ENCODE measurements at places on chromosomes 5 and 9.

DNA sequence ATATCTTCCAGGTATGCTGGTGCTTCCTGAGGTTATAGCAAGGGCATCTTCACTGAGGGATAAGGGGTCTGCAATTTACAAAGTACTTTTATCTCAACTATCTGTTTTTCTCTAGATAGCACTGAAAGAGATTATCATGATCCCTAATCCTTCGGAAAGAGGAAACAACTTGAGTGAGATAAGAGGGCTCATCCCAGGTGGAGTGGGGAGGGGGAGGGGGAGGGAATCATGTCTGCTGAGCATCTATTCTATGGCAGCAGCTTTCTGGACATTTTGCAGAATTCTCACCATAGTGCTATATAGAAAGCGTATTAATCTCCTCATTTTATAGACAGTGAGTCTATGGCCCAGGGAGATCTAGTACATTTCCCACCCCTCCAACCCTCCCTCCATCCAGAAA is 5.9 kb downstream of the TNFSF15 start:
- DNase-seq = no peak

GRCh38 chr5:1108865-1109174 is 3.0 kb downstream of the SLC12A7 start:
- DNase-seq = no peak

DNA sequence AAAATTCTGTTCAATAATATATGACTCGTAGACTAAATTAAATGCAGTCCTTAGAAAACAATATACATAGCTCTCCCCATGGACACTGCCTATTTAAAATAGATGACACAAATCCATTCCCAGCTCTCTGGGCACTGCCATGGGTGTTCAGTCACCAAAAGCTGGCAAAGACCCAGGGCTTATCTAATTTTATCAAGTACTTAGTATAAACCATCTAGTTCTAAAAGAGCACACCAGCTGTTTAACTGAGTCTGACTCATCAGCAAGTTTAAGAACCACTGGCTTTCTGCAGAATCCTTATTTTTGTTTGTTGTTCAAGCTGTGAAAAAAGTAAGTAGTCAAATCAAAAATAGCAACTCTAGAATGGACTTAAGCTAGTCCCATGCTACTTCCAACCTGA is 107.6 kb downstream of the PLPP1 start:
- peak; percentile 25 for DNase-seq

DNA sequence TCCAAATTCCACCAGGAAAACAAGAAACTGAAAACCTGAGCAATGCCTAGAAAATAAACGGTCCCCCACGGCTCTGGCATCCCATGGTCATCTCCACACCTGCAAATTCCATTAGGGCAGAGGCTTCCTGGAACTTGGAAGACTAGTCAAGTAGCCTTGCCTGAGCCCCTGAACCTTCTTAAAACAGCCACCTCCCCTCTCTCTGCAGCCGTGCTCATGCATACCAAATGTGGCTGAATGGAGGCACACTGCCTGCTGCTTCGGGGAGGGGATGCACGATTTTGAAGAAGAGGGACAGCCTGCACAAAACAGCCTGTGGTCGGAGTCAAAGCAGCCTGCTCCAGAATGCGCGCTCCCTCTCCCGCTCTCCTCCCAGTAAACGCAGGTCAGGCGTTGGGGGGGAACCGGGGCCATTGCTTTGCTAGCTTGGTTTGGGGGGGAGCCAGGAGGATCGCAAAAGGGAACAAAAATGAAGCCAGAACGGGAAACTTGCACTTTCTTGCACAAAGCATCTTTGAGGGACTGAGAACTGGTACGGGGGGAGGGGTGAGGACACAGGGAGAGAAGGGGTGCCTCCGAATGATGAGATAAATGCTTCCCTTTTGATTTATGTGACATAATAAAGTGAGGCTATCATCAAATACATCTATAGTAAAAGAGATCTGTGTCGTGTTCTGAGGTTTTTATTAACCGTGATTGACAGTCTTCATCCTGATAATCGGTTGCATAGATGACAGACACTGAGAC is at the start of gene TRPM3:
TRPM3 (minus strand) TSS at position 347 of the 747 bp plus-strand sequence; CDS start at position 80, 267 bp downstream.
- DNase-seq = no peak

- no peak for DNase-seq
These were observed 69.9 kb upstream of the PLPP1 start for GRCh38 chr5:55604611-55605067.

All from dermis microvascular lymphatic vessel endothelial cell (primary cell).